Activated CD8-positive, alpha-beta memory T cell treated with anti-CD3 and anti-CD28 coated beads for 1 hour (primary cell): ENCODE measurements at places on chromosomes 4 and X.
A peak's percentile ranks its signal among the peaks of the same experiment; 100 is the strongest.

GRCh38 chrX:139002319-139002718, 290.8 kb upstream of the FGF13 start:
- DNase-seq, result no peak

- no peak for DNase-seq
These were observed 172.9 kb upstream of the TTC29 start for GRCh38 chr4:147118528-147118927.

DNA sequence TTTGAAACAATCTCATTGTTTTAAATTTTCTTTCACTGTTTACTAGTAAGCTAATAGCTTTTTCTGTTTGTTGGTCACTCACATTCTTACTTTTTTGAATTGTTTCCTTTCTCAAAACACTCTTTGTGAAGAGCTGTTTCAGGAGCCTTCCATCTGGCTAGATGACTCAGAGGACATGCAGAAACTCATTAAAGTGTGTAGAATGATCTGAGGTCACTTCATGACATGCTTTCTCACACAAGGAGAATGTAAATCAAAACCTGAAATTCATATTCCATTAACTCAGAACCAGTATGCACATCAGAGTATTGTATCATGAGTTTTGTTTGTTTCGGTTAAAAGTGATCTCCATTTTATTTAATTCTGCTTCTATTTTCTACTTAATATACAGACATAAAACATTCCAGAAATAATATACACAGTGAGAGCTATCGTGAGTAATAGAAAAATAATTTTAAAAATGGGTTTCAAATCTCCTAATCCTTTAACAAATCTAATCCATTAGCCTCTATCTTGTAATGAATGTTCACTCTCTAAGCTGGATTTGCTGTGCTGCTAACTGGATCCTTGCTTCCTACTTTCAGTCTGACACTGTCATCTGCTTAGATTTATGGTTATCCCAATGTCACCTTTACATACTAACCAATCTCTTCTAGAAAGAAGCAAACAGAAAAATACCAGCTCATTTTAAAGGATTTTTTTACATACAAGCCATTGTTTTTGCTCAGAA, 449.6 kb downstream of the FSTL5 start:
- DNase-seq, result no peak

DNA sequence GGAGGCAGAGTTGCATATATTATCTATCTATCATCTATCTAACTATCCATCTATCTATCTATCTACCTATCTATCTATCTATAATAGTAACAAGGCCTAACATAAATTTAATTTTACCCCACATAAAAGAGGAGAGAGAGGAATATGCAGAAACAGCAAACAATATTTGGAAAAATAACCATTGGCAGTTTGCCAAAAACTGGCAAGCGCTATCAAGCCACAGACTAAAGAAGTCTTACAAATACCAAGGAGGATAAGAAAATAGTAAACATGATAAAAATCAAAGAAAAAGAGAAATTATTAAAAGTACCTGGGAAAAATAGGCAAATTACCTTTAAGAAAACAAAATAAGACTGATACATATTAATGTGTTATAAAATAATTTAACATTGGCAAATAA, 230.8 kb downstream of the CPXCR1 start:
- DNase-seq, result no peak

- DNase-seq, result no peak
These were observed 47.2 kb upstream of the RELL1 start for GRCh38 chr4:37733240-37733867.

GRCh38 chrX:39333451-39333850, 532.2 kb downstream of the MID1IP1 start:
- DNase-seq, result no peak

DNA sequence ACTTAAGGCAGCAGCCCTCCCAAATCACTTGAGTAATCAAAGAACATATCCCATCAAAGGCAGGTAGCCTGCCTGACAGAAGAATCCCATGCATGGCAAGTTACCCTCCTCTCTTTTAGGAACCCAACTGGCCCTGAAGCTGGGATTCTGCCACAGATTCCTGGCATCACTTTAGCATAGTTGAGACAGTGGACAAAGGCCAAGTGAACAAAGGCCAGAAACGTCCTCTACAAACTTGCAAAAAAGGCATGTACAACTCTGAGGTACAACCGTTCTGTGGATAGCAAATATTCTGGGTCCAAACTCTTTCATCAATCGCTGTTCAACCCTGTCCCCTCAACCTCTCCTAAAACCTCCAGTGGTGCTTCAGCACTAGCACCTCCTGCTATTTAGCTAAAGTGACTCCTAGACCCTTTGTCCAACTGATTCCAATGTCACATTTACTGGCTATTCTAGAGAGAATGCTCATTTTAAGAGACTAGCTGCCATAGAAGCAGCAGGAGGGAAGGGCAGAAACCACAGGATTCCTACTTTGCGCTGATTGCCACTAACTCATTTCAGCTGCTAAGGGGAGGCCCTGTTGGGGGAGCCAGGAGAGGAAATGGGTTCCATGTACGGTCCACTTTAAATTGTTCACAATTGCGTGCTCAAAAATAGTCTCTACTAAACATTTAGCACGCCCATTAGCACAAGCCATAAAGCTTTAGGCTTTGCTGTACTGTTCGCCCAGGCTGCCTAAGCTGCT, 105.9 kb downstream of the SHROOM4 start:
- DNase-seq, result no peak

DNA sequence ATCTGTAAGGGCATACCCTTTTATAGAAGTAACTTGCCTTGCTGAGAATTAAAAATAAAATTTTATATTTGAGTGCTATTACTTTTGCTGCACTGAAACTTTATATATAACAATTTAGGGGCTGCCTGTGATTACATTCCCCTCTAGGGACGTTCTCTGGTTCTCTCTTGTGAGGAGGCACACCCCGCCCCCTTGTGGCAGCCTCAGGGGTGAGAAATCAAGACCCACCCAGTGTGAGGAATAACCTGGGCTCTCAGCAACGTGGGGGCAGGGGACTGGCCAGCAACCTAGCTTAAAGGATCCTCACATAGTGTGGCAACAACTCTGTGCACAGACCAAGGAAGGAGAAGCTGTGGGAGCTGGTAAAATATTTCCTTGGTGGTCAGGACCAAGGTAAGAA, 43.7 kb downstream of the MAGEA9 start:
- DNase-seq, result peak; percentile 24

GRCh38 chr4:25925486-25926201, 11.6 kb downstream of the SMIM20 start:
- DNase-seq, result no peak

GRCh38 chrX:13693341-13693961, 4.5 kb downstream of the RAB9A start:
- DNase-seq, result no peak

GRCh38 chrX:106952089-106952488, 31.9 kb downstream of the CLDN2 start:
- DNase-seq, result no peak

DNA sequence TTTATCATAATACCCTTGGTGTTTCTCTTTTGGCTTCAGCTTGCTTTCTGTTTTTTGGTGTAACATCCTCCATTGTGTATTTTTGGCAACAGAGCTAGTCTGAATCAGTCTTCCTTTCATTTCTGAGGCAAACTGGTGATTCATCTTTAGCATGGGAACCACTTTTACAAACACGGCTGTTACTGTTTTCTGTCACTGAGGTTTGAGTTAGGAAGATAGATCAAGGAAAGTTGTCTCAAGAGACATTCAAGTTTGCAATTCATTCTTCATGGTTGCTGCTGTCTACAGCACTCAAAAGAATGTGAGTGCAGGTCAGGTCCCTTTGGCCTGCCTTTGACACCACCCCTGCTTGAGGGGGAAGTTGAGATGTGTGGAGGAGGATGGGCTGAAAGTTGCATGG, 36.3 kb downstream of the IL21 start:
- DNase-seq, result no peak

DNA sequence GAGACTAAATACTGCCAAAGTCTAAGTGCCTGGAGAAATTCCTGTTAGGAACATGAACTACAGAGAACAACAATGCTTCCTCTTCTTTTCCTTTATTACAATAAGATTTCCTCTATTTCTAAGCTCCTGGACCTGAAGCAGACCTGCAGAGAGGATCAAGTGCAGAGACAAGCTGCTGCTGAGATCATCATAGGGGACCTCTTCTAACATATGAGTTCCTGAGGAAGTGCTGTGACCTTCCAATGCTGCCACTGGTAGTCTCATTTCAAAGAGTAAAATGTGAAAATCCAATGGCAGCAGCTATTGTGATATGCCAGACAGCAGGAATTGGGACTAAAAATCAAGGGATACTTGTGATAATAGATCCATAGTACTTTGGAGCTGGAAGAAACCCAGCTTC, 28.0 kb downstream of the CCNG2 start:
- DNase-seq, result no peak

- no peak for DNase-seq
These were observed 842.2 kb downstream of the STIM2 start for GRCh38 chr4:27702730-27703431.

DNA sequence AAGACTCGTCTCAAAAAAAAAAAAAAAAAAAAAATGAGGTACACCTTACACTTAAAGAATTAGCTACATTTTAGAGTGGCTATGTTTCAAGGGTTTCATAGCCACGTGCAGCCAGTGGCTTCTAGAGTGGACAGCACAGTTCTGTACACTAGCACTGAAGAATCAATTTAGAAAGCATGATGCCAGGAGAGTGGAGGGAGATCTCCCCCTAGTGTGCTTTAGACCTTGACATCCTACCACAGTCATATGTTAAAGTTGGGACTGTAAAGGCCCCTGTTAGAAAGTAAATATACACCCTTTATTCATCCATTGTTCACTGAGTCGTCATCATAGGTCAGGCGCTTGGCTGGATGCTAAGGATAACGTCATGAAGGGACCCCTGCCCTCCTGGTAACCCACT, 179.4 kb downstream of the QDPR start:
- no peak for DNase-seq

DNA sequence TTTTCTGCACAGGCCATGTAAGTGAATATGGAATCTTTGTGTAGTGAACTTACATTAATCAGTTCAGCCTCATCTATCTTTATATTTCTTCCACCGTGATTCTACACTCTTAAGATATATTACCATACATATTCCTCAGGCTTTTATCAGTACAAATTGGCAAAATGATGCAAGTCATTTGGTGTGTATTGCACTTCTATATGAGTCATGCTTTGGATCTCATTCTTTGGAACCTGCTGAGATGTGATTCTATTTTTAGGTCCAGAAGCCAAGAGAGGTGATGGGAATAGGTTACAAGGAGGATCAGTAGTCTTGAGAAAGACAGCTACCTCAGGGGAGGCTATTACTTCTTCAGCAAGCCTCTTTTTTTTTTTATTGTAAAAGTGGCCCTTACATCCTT, 204.4 kb downstream of the ZNF330 start:
- DNase-seq, result no peak

DNA sequence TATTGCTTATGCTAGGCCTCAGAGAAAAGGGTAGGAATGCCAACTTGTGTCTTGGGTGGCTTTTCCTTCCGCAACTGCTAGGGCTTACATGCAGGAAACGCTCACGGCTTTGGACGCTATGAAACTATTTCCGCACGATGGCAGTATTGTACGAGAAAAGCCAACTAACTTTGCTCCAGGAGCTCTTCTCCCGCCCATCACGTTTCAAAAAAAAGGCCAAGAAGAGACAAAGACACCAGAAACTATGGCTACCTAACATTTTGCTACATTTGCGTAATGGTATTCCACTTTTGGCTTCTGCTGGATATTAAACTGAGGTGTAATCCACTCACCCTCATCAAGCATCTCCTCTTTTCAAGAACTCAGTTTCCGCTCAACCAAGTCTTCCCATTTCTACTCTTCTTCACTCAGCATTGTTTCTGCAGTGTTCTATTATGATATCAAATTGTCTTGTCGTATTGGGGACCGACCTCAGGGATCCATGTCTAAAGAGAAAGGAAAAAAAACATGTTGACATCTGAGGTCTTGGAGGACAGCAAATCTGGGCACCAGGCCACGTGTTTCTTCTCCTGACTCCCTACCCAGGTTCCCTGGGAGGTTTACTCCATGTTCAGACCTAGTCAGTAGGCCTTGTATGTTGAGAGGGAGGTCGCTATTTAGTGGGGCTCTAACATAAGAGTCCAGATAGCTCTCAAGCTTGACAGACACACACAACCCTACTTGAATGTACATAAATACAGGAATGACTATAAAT, 239.4 kb upstream of the STK26 start:
- DNase-seq, result peak; percentile 47

- no peak for DNase-seq
These were observed 279.0 kb downstream of the ANKRD50 start for GRCh38 chr4:124433500-124433899.

DNA sequence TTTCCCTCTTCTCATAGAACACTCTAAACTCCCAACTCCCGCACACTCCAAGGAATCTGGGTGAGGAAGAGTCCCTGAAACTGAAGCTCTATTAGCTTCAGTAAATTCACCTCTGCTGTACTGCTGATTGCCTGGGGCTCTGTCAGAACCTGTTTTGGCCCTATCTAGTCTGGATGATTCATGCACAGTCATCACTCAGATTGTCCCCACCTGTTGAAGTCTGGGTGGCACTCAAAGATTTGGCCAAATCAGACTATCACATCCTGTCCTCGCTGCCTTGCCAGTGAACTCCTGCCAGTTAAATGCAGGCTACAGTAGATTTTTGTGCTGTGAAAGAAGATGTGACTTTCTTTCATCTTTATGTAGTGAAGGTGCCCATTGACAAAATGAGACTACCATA, 63.5 kb upstream of the EMCN start:
- DNase-seq, result no peak

DNA sequence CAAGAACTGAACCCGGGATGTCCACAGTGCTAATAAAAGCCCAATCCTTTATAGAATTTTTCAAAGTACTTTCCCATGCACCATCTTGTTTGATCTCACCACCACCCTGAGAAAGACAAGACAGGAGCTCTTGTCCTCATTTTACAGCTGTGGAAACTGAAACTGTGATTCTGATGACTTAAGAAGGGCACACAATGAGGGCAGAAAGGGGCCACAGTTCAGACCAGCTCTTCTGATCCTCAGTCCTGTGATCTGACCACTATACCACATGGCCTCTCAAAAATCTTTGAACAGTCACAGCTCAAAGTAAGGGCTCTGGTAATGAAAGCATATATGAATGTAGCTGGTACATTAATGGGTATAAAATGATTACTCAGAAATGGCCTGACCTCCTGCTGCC, 127.3 kb upstream of the CPEB2 start:
- DNase-seq, result no peak

DNA sequence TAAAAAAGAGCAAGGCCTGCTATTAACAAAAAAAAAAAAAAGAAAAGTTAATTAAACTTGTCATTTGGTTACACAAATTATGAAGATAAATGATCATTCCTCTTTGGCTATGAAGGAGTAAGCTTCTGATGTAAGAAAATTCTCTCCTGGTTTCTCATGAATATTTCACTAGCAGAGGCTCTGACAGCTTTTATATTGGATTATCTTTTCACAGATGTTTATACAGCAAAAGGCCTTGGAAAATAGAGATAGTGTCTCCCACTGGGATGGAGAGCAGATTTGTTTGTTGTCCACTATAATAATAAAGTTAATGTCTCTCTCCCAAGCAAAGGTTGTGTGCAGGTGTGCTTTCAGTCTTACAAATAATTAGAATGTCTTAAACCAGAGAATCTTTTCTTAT, 40.7 kb upstream of the PDGFC start:
- no peak for DNase-seq

- DNase-seq, result no peak
These were observed 75.1 kb upstream of the CXorf66 start for GRCh38 chrX:140040386-140040785.
